ENCODE measurements at places on chromosomes 11 and 22.

GRCh38 chr11:35848616-35849015 lies 95.2 kb upstream of the LDLRAD3 start:
- no peak for DNase-seq

DNA sequence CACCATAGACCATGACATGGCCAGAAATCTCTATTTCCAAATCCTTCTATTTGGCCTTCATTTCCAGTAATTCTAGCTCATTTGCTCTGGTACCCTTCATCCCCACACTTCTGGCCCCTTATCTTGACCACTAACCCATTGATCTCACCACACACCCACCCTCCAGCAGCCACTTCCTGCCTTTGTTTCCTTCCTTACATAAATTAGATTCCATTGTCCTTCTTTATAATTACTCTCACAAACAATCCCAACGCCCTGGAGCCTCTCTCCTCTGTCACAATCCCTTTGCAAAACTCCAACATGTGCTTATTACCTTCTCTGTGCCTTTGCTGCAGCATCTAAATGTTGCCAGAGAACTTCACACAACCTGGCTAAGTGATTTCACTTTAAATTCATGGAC lies 14.8 kb downstream of the APLNR start:
- no peak for DNase-seq

DNA sequence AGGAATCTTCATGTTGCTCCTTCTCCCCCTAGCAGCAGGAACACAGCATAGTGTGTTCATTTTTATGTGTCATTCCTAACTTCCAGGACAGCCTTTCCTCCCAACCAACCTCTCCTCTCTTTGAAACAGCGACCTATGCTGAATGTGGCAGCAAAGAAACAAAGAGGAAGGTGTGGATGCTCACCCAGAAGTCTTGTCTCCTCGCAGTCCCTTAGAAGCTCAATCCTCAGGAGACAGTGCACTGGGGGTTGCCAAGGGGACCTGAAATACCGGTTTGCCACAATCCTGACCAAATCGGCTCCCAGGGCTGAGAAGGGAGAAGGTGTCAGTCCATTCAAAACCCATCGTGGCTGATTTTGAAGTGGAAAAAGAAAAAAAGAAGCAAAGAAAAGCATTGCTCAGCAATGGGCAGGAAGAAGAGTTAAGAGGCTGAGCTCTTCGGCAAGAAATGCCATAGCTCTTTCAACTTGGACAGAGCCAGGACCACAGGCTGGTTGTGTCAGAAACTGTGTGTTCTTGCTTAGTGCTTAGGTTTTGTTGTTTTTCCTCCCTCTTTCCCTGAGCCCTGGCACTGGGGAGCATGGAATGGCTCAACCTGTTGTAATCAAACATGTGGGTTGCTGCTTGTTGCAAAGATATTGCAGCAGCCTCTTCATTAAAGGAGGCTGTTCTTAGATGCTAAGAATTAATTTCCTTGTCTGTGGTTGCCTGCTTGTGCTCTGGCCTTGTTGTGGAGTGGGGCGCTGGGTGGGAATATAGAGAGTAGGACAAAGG lies 30.4 kb upstream of the TENM4 start:
- no peak for DNase-seq

GRCh38 chr11:29190313-29190712 lies 826.5 kb downstream of the KCNA4 start:
- no peak for DNase-seq

DNA sequence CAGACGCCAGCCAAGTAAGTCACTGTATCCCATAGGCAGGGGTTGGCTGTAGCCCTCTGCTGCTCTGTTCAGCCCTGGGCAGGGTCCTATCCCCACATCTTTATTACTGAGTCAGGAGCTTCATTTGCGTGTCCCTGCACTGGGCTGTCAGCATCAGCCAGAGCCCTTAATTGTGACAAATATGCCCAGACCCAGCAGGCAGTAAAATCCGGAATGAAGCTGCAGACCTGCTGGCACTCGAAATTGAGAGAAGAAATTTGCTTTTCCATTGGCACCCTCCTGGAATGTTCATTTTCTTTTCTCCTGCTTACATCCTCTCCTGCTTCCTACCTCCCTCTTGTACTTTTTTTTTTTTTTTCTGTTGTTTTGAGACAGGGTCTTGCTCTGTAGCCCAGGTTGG lies 43.8 kb downstream of the CEP164 start:
- DNase-seq: no peak

- no peak for DNase-seq
Observed at GRCh38 chr11:84249344-84250135, 963.4 kb upstream of the CCDC90B start.

- DNase-seq: no peak
Observed at GRCh38 chr11:16299884-16300782, 56.2 kb downstream of the SOX6 start.

GRCh38 chr22:18970948-18971315 lies 34.8 kb upstream of the PRODH start:
- DNase-seq: no peak

DNA sequence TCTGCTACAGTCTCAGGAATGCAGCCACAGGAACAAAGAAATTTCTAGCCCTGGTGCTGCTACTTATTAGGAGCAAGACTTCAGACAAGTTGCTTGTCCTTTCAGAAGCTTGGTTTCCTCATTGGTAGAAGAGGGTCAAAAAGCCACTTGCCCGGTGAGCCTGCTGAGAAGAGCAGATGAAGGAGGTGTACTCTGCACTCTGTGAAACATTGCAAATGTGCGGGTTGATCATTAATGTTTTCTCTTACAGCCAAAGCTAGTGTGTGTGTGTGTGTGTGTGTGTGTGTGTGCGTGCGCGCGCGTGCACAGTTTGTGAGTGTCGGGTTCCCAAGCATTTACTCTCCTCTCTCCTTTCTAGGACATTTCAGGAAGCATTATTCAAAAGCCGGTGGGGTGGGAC lies 86.3 kb upstream of the NNMT start:
- DNase-seq: peak; percentile 72

DNA sequence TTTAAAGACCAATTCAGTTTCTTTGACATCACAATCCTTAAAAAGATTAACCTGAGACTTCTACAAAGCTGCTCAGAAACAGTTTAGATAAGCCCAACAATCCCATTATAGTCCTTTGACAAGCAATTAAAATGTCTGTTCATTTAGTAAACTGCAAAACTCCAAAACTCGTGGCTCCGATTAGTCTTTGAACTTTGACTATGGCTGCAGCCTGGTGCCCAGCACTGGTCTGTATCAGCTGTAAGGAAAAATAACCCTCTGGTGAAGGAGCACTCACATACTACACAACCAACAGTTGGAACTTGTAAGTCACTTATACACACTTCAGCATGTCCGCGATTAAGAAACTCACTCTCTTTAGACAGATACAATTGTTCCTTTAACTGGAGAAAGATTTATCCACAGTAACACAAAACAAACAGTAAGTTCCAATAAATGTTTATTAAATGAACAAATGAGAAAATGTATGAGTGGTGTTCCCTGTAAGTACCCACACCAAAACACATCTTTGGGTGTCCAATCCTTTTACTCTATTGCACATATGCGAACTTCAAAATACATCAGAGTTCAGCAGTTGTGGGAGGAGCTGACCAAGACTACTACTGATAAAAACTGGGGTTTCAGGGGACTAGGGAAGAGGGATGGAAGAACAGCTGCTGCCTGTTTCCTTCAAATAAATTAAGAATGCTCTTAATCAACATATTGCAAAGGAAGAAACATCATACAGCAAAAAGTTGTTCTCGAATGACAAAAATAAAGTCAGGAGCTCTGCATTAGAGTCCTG lies 36.4 kb downstream of the PITPNB start:
- no peak for DNase-seq

DNA sequence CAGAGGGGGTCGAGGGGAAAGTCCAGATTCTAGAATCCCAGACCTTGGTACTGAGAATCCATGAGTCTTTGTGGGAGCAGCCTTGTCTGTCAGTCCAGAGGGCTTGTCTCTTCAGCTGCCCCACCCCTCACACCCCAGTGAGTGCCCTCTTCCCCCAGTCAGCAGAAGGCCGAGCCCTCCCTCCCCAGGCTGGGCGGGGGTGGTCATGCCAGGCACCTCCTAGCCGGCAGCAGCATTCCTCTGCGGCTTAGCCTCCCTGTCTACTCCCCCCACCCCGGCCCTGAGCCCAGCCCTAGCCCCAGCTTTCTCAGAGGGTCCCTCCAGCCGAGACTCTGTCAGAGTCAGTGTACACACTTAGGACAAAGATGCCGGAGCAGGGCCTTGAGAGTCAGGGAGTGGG lies 4.6 kb downstream of the SOX10 start:
- no peak for DNase-seq

GRCh38 chr11:76124905-76125770 lies 81.2 kb downstream of the WNT11 start:
- no peak for DNase-seq

DNA sequence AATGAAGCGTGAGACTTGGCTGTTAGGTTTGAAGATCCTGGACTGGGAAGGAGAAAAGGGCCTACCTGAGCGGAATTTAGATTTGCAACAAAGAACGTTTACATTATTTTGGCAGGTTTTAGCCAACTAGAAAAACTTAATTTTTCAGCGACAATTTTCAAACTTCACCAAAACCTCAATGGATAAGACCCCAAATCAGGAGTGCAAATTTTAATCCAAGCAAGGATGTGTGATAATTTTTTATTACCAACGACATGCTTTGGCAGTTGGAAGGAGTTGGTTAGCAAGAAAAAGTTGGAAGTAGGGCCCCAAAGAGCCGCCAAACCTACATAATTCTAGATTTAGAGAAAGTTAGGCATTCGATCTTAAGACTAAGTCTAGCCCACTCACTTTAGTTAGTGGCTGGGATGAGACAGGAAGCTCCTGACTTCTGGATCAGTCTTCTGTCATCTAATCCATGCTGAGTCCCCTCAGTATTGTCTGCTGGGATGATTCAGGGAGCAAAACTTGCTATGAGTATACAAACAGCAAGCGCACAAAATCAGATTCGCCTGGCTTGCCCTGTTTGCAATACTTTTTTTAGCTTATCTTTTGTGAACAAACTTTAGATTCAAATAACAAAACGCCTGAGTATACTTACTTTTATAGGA lies 787 bp upstream of the RDX start:
- DNase-seq: no peak

GRCh38 chr22:20268279-20269012 lies at the start of gene RTN4R:
Gene RTN4R, minus strand, starts transcription at chr22:20268318. Its CDS starts 226 bp downstream, at chr22:20268092.
- no peak for DNase-seq

DNA sequence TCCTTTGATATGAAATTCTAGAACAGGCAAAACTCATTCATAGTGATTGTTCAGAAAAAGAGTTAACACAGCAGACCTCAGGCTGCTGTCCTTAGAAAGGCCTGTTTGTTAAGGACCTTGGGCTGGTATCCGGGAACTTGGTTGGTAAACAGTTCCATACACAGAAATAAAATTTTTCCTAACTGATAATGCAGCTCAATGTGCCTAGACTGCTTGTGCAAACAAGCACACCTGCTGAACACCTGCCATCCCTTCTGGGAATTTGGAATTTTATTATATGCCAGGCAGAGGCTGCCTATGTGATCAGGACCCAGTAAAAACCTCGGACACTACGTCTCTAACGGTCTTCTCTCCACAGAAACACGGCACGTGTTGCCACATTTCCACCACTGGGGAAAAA lies 11.5 kb downstream of the THAP12 start:
- DNase-seq: no peak

- no peak for DNase-seq
Observed at GRCh38 chr11:34864424-34864823, 51.8 kb downstream of the APIP start.

- no peak for DNase-seq
Observed at GRCh38 chr22:35549328-35549727, 8.7 kb downstream of the RASD2 start.

DNA sequence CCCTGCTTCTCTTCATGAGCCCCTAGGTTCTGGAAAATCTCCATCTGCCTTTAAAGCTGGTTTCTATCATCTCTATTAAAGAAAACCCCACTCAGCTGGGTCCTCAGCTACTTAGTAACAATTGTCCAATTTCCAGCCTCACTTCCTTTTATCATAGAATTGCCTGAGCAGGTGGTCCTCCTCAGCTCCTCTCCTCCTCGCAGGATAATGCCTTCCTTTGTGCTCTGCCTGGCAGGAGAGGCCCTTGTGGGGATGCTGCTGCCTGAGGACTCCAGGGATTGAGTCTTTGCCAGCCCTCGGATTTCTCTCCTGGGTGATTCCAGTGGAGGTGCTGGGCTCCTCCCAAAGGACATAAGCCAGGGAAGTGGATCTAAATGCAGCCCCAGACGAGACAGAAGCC lies 448.3 kb downstream of the INSC start:
- DNase-seq: no peak

GRCh38 chr11:73188301-73188700 lies 29.8 kb upstream of the P2RY2 start:
- DNase-seq: no peak

DNA sequence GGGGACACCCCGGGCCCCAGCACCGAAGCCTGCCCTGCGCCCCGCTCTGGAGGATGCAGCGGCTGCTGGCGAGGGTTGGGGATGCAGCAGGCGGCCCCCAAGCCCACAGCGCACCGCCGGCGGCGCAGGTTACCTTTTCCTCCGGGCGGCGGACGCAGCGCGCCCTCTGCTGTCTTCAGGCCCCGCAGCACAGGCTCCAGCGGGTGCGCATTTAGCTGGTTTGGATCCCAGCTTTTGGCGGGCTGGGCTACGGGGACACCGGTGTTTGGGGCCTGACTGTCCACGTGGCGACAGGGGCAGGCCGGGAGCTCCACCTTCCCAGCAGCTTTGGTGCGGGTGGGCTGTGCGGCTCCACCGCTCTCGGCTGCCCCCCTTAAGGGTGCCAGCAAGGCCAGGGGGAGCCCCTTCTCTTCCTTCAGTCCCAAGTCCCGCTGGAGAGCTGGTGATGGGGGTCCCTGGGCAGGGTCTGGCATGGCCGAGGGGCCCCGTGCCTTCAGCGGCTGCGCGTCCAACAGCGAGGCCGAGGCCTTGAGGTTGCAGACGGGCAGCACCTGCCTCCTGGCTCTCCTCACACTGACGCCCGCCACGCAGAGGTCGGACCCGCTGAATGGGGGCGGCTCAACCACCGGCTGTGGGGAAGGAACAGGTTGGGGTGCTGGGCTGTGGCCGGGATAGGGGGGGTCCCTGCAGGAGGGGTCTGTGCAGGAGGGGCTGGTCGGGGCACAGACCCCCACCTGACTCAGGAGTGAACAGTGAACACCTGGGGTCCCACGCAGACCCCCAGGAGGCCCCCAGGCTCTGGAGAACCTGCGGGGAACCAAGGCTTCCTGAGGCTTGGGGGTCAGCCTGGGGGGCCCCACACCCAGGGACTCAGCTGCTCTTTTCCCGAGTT lies 18.0 kb upstream of the IL17REL start:
- DNase-seq: peak; percentile 48

GRCh38 chr11:17734986-17735817 lies 621 bp downstream of the KCNC1 start:
- DNase-seq: peak; percentile 78

DNA sequence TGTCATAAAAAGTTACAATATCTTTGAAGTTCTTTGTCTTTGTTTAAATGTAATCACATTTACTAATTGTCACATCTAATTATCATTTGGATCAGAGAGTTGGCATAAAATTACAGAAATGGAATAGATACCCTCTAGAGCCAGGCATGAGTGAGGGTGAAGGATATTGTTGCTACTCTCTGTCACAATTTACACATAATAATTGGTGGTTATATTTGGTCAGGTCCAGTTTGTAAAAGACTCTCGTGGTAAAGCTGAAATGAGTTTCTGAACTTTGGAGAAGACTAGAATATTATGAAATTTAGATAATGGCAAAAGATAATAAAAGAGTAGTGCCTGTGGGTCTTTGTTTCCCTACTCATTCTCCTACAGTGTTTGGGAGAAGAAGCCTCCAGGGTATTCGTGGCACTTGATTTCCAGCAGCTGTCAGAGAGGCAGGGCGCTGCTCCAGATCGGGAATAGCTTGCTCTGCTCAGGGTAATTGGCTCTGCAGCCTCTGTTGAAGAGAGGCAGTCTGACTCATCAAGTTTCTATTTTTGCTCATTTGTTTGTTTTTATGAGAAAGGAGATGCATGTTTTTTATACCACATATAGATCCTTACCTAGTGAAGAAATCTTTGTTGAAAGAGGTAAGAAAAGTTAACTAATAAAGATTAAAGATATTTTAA lies 349.9 kb downstream of the CNTN5 start:
- no peak for DNase-seq
